ENCODE measurements at places on chromosomes 6 and 20.
A peak's percentile ranks its signal among the peaks of the same experiment; 100 is the strongest.

- no peak for DNase-seq
These were observed 27.3 kb downstream of the COL21A1 start for GRCh38 chr6:56220078-56220477.

DNA sequence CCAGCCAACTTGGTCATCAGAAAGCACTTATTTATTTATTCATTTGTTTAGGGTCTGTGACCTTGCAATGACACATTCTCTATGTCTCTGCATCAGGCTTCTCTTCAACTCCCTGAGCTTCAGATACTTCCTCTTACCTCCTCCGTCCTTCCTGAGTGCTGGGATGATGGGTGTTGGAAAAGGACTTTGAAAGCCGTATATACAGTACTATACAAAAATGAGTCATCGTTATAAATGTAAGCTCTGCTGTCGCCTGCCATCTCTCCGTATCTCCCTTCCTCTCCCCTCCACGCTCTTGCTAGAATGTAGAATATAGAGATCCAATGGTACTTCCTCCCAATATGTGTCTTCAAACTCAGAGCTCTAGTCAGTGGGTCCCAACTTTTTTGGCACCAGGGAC is 91.9 kb upstream of the SALL4 start:
- DNase-seq: no peak

DNA sequence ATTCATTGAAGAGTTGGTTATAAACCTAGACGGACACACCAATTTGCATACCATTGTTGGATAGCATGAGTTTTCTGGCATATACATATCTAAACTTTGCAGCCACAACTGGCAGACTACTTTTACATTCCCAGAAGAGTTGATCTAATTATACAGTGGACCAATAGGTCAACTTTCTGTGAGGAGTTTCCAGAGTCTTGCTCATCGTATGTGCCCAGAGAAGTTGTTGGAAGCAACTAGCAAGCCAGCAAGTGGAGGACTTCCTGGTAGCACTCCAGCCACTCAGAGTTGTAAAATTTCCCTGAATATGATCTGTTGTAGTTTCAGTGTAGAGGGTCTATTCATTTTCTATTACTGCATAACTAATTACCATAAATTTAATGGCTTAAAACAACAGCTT is 47.1 kb upstream of the FAM184A start:
- DNase-seq: no peak

GRCh38 chr20:23363257-23363649 is 1.3 kb downstream of the GZF1 start:
- DNase-seq: no peak

- DNase-seq: peak; percentile 78
These were observed 39.0 kb upstream of the SLCO4A1 start for GRCh38 chr20:62603021-62603906.

DNA sequence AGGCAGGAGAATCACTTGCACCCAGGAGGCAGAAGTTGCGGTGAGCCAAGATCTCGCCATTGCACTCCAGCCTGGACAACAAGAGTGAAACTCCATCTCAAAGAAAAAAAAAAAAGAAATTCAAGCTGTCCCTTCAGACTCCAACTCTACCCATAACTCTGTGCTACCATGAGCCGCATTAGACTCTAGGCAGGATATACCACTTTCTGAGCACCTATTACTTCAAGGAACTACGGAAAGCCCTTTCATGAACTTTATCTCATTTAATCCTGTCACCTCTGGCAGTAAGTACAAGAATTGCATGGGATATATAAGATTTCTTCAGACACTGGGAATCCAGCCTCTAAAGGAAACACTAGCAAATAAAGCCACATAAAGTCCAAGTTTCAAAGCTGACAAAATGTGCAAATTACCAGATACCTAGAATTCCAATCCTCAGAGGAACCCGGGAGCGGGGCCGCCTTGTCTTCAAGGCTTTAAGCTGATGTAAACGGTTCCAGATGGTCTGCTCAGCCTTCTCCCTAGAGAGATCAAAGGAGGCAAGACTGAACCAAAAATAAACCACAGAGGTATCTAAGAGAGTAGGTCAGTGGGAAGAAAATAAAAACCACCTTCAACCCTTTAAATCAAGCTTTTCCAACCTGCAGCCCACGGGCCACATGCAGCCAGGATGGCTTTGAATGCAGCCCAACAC is 9.4 kb downstream of the CDK5RAP1 start:
- no peak for DNase-seq

DNA sequence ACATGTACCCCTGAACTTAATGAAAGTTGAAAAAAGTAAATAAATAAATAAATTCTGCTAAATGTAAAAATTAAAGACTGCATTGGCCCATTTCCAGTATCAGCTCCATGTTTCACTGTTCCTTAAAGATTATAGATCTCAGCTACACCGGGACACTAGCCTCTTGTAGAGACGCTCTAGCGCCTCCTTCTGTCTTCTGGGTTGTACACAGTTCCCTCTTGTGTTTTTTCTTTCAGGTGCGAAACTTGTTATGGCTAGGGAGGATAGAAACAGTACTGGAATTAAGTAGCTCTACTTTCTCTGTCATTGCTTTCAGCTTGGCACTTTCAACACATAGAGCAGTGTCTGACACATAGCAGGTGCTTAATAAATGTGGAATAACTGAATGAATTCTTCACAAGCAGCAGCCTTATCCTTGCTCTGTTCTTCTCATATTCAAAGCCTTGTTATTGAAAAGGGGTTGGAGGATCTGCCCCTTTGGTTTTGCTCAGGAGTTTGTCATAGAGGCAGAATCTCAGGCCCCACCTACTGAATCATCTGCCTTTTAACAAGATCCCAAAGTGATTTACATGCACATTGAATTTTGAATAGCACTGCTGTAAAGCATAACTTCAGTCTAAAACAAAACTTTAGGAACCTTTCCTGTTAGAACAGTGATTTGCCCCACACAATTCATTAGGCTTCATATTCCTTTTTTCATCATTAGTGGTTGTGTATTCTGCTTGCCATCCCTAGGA is 92.3 kb downstream of the FIG4 start:
- DNase-seq: no peak

DNA sequence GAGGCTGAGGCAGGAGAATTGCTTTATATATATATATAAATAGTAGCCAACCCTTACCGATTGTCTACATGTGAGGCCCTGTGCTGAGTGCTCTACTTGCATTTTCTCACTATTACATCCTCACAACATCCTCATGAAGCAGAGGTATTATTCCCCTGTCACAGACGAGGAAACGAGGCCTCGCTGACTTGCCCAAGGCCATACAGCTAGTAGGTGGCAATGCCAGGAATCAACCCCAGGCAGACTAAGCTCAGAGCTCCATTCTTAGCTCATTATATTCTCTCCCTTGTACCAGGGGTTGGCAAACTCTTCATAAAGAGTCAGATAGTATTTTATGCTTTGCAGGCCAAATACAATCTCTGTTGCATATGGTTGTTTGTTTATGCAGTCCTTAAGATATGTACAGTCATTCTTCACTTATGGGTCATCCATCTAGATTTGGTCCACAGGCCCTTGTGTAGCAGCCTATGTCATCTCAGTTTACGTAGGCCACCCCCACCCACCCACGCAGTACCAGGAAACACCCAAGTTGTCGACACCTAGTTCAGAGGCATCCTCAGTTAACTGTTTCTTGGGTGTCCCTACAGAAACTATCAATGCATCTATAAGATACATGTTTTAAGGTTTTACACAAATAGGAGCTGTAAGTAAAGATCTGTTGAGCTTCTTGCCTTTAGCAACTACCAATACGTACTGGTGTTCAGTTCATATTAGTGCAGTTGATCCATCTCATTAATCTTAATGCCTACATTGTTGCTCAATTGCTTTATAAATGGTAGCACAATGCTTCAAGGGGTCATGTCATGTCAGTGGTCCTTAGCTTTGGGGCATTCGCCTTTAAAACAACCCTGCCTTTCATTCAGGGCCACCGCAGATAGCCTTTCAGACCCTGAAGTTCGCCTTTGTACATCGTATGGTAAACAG is 3.0 kb downstream of the CASS4 start:
- no peak for DNase-seq

GRCh38 chr6:43812850-43813578 is 43.0 kb downstream of the VEGFA start:
- no peak for DNase-seq

DNA sequence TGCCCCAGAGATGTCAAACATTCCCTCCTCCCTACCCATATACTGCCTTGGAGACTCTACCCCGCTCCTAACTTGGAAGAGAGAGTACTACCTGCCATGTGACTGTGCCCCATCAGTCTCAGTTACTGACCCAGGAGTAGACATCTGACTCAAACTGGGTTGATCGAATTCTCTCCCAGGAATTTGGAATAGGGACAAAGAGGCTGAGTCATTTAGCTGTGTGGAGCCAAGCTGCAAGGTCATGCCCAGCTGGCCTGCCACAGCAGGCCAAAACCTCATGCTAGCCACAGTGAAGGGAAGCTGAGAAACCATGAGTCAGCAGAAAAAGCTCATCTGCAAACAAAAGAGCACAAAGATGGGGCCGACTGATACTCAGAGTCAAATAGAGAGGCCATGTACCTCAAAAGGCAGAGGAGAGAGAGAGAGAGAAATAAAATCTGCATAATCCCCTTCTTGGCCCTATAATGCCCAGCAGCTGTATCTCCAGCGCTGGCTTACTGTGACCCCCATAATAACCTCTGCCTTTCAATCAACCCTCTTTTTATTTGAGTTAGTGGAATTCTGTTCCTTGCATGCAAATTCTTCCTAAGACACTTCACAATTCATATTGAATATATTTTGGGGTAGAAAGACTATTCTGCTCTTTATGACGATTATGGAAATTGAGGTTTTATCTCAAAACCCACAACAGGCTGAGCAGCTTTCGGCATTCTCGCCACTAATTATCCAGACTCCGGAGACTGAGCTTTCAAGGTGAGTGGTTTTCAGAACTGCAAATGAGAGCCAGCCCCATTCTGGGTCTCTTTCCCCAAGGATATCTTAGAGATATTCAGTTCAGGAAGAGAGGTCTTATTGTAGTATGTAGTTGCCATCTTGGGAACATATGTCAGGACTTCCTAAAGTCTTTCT is 21.4 kb upstream of the AKIRIN2 start:
- no peak for DNase-seq

GRCh38 chr6:30497714-30498113 is 8.4 kb downstream of the HLA-E start:
- DNase-seq: no peak

- DNase-seq: peak; percentile 56
These were observed 406.5 kb upstream of the CHD6 start for GRCh38 chr20:42024653-42025052.

- DNase-seq: no peak
These were observed 33.2 kb downstream of the BANF2 start for GRCh38 chr20:17732907-17733521.

GRCh38 chr6:122753000-122753687 is 26.4 kb upstream of the FABP7 start:
- no peak for DNase-seq

- DNase-seq: peak; percentile 17
These were observed 49.2 kb upstream of the CST5 start for GRCh38 chr20:23928788-23929187.

- no peak for DNase-seq
These were observed 13.7 kb upstream of the ZNF831 start for GRCh38 chr20:59149678-59150504.

GRCh38 chr6:16995511-16996250 is 106.2 kb upstream of the STMND1 start:
- DNase-seq: no peak

DNA sequence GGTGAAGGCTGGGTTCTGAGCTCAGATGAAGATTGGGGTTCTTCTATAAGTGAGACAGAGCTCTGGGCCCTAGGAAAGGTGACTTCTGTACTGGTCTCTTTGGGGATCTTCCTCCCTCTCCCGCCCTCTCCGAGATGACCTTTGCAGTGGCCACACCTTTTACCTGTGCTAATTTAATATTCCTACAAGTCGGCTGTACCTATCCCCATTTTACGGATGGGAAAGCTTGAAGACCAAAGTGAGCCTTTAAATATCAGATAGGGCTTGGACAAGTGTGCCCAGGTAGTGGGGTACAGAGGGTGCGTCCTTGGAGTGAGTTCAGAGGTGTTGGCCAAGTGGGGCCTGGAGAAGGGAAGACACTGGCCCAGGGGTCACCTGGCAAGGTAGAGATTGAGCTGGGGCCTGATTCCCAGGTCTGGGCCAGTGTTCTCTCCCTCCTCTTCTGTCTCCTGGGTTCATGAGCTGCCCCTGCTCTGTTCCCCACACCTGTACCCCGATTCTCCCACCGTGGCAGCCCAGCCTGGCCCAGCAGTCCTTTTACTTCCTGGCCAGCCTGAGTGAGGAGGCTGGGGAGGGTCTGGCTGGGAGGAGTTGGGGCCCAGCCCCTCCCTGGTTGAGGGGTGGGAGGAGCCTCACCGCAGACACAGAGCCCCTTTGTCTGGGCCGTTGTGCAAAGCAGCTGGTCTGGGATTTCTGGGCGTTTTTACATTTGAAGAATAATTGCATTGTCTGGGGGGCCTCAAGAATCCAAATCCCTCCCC is 152.1 kb upstream of the RNF24 start:
- DNase-seq: no peak

GRCh38 chr20:42027746-42028268 is 409.6 kb upstream of the CHD6 start:
- DNase-seq: peak; percentile 10

- no peak for DNase-seq
These were observed 10.8 kb upstream of the DACT2 start for GRCh38 chr6:168330403-168330802.

DNA sequence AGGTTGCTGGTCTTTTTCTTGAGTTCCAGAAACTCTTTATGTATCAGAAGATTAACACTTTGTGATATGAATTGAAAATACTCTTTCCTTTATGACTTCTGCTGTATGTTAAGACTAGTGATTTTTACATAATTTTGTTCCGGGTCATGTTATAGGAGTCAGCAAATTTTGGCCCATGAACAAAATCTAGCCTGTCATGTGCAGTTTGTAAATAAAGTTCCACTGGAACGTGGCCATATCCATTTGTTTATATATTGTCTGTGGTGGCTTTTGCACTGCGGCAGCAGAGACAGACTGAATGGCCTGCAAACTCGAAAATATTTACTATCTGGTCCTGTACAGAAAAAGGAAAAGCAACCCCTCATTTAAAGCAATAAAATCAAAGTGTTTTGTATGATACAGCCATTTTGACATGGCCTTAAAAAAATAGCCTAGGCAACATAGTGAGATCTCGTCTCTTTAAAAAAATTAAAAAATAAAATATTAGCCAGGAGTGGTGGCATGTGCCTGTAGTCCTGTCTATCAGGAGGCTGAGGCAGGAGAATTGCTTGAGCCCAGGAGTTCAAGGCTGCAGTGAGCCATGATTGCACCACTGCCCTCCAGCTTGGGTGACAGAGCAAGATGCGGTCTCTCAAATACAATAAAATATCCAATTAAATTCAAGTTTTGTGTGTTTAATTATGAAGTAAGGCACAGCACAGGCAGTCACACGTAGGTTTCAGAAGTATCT is 36.9 kb downstream of the SNX9 start:
- DNase-seq: peak; percentile 14

DNA sequence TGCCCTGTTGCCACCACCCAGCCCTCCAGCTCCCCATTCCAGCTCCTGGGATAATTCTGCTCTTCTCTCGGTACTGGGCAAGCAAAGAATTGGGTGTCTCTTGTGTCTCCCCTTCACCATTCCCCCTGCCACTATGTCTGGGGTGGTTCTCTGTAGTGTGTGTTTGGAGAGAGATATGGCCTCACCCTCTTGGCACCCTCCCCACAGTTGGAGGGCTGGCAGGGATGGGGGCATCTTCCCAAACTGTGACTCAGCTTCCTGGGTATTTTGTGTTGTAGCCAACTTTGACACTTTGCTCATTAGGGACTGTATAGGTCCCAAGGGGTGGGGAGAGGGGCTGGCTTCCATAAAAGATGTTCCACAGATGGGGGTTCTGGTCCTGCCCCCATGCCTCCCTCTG is 1.7 kb downstream of the TNXB start:
- DNase-seq: no peak

- no peak for DNase-seq
These were observed 68.3 kb downstream of the MMS22L start for GRCh38 chr6:97214671-97215070.

GRCh38 chr20:47785854-47786764 is 828 bp upstream of the SULF2 start:
- DNase-seq: peak; percentile 87

All from T47D (cell line).